ENCODE measurements at places on chromosomes 1 and 21. TPM values are rescaled to one million over a fixed set of nuclear protein-coding genes. Genes with fewer than 3 reads are reported as not detected.

The DCST1 gene
- total RNA-seq, result not detected

The BRWD1 gene
- total RNA-seq, result 67.0 TPM

The NUF2 gene
- total RNA-seq, result 35.5 TPM

The ADCY10 gene
- not detected for total RNA-seq

The SYTL1 gene
- not detected for total RNA-seq

The BACE2 gene
- 220 TPM for total RNA-seq

GRCh38 chr1:98792123-98792522 lies 130.6 kb downstream of the SNX7 start:
- DNase-seq, result peak; percentile 5

DNA sequence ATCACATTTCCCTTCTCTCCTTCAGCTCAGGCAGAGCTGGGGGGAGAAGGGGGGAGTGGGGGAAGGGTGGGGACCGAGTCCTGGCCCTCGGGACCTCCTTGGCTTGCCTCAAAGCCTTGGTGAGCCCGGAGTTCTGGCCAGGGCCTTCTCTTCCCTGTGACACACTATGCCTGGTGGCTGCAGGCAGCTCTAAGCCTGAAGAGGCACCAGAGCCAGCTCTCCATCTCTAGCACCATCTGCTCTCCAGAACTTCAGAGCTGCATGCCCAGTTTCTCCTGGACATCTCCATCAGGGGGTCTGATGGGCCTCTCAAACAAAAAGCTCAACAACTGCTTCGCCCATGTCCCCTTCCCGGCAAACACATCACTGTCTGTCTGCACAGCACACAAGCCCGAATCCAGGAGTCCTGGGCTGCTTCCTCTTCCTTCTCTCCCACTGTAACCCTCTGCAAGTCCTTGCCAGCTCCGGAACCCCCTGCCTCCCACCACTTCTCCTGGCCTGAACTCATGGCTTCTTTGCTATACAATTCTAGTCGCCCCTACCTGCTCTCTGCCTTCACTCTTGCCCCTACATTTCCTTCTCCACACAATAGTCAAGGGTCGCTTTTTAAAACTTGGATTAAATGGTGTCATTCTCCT lies 26.5 kb downstream of the KIAA1614 start:
- DNase-seq, result no peak

DNA sequence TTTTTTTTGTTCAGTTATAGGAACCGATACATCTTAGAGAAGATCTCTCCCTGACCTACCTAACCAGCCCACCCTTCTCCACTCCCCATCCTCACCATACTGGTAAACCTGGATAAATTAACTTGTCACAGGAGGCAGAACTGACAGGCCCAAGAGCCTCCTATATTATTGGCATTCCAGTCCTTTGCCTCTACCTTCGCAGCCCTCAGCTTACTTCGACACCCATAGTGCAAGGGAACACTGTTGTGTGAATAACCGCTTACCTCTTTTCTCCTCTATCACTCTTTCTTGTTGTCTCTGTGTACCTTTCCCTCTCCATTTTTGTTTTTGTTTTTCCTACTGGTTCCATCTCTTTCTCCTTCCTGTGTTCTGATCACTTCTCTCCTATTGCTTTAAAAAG lies 58.7 kb downstream of the CDC14A start:
- DNase-seq, result no peak

DNA sequence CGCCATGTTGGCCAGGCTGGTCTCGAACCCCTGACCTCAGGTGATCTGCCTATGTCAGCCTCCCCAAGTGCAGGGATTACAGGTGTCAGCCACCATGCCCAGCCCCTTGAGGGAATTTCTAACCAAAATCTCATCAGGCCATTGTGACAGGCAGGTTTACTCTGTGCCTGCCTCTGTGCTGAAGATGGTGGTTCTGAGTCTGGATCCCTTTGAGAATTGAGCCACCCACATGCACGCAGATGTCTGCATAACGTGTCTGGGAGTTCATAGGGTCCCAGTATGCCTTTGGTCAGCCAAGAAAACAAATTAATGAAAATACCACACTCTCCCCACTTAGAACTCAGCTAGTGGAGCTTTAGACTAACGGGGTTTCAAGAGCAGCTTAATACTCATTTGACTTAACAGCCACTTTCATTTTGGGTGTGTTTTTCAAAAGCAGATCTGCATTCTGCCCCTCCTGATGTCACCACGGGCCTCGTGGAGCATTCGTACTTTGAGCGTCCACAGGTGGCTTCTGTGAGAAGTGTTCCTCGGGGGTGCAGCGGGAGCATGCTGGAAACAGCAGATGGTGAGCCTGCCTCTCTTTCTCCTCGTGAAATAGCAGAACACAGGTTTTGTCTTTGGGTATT lies 45.3 kb downstream of the DIP2A start:
- no peak for DNase-seq

DNA sequence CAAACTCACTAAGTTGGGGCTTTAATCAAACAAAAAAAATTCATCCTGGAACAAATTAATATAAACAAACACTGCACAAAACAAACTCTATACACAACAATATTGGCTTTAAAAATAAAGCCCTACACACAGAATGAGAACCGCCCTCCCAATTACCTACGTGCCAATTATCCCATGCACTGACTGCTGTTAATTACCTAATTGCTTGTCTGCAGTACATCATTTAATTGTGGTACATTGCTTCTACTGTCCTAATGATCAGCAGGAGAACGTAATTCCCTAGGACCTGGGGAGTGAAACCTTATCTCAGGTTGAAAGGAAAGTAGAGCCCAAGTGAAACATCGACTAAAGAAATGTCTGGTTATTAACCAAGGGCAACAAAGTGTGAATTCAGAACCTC lies 364.5 kb downstream of the KCNH1 start:
- no peak for DNase-seq

- DNase-seq, result no peak
These were observed 15.1 kb downstream of the USP25 start for GRCh38 chr21:15744926-15745325.

GRCh38 chr1:214351551-214352277 lies 70.8 kb downstream of the SMYD2 start:
- no peak for DNase-seq

DNA sequence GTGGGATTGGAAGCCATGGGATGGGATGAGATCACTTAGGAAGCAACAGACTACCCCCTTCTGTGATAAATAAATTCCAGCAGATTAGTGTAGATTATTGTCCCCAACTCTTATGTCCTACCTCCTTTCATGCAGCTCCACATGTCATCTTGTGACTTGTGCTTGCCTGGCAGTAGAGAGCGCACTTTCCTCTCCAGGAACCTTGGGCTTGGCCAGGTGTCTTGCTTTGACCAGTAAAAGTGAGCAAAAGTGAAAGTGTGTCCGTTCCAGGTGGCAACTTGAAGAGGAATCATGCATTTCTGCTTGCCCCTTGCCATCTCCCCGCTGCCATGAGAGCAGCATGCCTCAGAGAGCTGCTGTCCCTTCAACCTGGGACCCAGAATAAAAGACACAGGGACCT lies 122.9 kb upstream of the ERG start:
- DNase-seq, result no peak

- DNase-seq, result no peak
These were observed 1.1 kb downstream of the VWA1 start for GRCh38 chr1:1436630-1437032.

DNA sequence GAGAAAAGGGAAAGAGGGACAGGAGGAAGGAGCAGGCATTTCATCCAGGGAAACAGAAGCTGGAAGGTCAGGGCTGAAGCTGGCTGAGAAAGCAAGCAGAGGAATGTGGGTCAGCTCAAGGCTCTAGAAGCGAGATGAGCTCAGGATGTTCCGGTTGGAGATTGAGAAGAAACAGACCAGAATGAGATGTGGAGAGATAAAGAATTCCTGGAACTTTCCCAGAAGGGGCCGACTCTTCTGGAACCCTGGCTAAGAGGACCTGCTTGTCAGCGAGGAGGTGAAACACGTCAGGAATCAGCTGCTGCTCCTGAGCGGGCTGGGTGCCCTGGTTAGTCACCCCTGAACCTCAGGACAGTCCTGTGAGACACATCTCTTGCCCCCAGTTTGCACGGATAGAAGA lies 75.9 kb downstream of the HUNK start:
- DNase-seq, result no peak

DNA sequence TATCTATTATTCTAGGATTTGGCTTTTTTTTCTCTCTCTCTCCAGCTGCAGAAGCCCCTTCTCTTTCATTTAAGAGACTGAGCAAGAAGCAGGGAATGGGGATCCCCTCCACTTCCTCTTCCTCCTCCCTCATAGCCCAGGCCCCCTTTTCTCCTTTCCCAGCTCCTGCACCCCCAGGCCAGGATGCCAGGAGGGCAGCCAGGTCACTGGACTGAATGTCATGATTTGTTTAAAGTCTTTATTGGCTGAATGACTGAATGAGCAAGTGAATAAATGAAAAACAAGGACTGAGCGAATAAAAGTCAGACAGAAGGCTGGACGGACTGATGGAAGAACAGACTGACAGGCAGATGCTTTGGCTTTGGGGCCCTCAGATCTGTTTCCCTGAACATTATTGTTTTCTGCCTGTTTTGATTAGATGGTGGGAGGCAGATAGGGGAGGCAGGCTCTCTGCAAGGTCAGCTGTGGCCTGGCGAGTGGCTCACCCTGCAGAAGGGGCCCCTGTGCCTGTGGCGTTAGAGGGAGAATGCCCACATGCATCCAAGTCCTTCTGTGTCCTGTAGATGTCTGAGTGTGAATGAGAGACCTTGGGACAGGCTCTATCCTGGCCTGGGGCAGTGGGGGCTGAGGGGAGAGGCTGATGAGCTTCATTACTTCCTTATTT lies 20.3 kb upstream of the ADGRB2 start:
- DNase-seq, result no peak

GRCh38 chr1:203281851-203282661 lies 23.3 kb upstream of the BTG2 start:
- DNase-seq, result no peak

- DNase-seq, result no peak
These were observed 5.1 kb upstream of the PIGV start for GRCh38 chr1:26782521-26783212.

DNA sequence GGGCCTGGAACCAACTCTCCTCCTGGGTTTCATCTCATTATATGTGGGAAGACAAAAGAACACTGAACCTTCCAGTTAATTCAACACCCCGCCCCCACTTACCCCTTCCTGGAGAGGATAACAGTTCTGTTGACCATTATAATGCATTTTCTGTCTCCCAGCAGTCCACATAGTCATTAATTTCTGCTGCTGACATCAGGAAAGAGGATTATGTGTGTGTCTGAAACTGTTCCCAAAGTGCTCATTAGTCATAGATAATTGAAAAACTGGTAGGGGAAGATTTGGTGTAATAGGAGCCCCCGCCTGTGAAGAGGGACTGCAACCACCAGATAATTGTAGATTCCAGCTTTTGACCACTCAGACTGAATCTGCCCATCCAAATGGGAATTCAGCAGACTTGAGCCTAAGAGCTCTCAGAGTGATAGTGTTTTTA lies 208.7 kb downstream of the FGGY start:
- no peak for DNase-seq

- DNase-seq, result no peak
These were observed 82.7 kb upstream of the ZBTB18 start for GRCh38 chr1:243968413-243968812.

DNA sequence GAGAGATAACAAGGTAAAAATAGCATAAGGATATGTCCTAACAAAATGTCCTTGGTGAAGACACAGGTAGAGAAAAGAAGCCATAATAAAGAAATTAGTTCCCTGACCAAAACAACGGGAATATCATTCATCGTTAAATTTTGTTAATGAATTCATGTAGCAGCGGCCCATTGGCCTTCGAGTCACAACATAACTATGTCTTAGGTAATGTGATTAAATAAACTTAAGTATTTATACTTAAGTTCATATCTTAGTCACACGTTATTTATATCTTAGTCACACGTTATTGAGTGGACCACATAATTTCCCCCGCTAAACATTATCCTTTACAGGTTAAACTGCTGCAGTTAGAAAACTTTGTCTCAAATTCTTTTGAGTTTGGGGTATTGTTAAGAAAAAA lies 1.2 kb downstream of the NEXN start:
- peak; percentile 37 for DNase-seq

GRCh38 chr1:65423884-65424572 lies 3.6 kb downstream of the LEPR start:
- DNase-seq, result no peak

GRCh38 chr1:53681977-53682685 lies 56.8 kb downstream of the GLIS1 start:
- DNase-seq, result no peak

DNA sequence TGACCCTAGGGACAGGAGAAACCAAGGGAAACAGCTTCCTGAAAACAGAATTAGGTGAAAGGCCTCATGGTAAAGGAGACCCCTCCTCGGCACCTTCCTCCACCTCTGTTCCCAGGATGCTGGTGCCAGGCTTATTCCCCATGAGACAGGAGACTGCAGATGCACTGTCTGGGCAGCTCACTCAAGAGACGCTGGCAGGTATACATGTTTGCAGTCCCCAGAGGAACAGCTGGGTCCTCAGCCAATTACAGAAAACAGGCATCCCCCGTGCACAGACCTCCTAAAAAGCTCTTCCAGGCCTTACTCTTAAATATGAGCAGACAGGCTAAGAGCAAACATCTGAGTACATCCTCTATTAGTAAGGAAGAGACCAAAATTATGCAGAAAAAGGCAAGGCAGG lies 6.5 kb downstream of the CCSAP start:
- DNase-seq, result no peak

DNA sequence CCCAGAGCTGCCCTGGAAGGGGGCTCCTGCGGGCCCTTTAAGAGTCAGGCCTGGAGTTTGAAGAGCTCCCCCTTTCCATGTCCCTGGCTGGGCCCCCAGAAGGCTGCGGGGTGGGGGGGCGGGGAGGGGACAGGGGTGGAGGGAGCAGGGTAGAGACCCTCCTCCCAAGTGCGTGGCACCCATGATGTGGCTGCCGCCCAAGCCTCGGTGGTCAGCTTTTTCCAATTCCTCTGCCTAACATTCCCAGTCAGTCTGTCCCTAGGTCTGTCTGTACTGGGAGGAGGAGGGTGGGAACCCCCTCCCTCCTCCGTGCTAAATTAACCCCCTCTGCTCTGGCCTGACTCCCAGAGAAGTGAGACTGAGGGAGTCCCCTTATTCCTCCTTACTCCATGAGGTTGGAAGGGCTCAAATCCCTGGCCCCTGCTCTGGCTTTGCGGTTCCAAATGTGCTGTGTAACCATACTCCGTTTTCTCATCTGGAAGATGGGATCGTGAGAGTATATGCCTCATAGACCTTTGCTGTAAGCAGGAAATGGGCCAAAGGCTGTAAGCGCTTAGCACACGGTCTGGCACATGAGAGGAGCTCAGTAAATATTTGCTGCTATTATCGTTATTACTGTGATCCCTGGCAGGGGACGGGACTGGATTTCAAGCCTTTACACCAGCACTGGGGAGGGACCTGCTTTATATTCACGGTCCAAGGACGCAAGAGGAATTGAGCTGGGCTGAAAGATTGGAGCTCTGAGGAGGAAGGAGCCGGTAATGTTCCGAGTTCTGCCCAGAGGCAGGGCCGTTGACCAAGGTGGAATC lies 658 bp upstream of the COL16A1 start:
- peak; percentile 77 for DNase-seq

DNA sequence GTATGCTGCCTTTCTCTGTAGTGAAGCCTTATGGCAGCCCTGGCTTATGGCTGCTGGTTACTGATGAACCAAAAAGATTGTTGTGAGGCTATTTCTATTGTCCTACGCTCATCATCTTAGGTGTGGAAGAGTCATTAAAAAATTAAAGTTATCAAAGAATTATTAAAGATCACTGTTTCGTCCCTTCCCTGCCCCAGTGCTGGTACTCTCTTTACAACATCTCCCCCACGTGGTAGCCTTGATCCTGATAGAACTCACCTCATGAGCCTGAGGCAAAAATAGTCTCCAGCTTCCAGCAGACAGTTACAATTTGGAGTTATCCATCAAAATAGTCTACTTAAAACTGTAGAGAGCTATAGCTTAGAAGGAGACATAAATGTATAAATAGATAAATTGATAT lies 201.5 kb downstream of the S1PR1 start:
- no peak for DNase-seq

GRCh38 chr1:162397943-162398560 lies 13.9 kb downstream of the SH2D1B start:
- no peak for DNase-seq
